ENCODE measurements at places on chromosomes 16 and 17. TPM values are rescaled to one million over a fixed set of nuclear protein-coding genes. Genes with fewer than 3 reads are reported as not detected.

FAM83G gene
- total RNA-seq: 19.2 TPM

SLC12A3 gene
- total RNA-seq: 1.6 TPM

MEOX1 gene
- 0.65 TPM for total RNA-seq

KRTAP2-2 gene
- total RNA-seq: not detected

CDH3 gene
- 61.6 TPM for total RNA-seq

HSD17B2 gene
- total RNA-seq: 1.8 TPM

KRT40 gene
- not detected for total RNA-seq

KRT12 gene
- total RNA-seq: not detected

KIF18B gene
- total RNA-seq: 2.4 TPM

CANT1 gene
- total RNA-seq: 84.4 TPM

PPY gene
- total RNA-seq: not detected

FOXO3B gene
- 10.6 TPM for total RNA-seq

KRT13 gene
- 2.5 TPM for total RNA-seq

BCO1 gene
- not detected for total RNA-seq

GCGR gene
- total RNA-seq: not detected

METTL9 gene
- 138 TPM for total RNA-seq

TNS4 gene
- total RNA-seq: 130 TPM

ERCC4 gene
- total RNA-seq: 8.2 TPM

CTRB1 gene
- total RNA-seq: not detected

TBX4 gene
- not detected for total RNA-seq

HYDIN gene
- total RNA-seq: 2.0 TPM

ATP6V0A1 gene
- total RNA-seq: 49.5 TPM

MFSD6L gene
- total RNA-seq: not detected

All from placental epithelial cell (primary cell).